ENCODE measurements at places on chromosomes 3 and 15.

DNA sequence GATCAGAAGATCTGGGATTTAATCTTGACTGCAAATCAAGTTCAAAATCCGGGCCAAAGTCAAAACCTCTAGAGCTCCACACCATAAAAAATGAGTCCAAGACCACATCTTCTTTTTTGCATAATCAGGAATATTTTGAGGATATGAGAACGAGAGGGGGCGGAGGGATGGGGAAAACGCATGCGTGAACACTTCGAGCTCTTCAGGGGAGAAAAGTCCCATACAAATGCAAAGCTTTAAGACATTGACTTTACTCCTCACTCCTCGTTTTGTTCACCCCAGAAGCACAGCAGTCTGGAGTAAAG, 68.2 kb downstream of the SUMF1 start:
- DNase-seq: no peak

DNA sequence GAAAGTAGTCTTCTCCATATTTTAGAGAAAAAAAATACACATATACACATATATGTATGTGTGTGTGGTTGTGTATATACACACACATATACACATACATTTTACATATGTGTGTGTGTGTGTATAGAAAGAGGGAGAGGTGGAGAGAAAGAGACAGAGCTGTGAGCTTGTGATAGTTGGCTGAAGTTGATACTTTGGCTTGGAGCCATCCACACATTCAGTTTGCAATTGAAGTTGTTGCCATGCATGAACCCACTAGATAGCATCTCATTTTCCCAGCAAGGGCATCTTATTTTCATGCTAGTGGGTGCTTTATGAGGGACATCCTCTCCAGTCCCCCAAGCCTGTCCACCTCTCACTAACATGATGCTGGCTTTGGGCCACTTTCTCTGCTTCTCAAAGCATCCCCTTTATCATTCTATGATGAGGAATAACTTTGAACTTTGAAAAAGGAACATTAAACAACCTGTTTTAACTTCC, 228.6 kb downstream of the ZNF621 start:
- no peak for DNase-seq

GRCh38 chr15:64001148-64001547, 45.1 kb downstream of the DAPK2 start:
- no peak for DNase-seq

DNA sequence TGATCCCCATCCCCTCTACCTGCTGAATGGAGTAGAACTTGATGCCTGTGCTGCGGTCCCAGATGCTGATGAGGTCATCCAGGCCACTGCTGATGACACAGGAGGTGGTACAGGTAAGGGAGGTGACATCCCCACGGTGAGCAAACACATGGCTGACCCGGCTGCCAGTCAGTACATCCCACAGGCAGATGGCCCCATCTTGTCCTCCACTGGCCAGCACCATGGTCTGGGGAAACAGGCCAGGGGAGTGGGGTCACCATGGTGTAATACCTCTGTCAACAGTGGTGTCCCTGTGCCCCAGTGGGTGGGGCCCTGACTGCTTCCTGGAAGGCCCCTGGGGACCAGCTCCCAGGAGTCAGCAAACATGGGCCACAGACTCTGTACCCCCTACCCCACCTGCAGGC, 33.3 kb downstream of the PTPN23 start:
- DNase-seq: no peak

DNA sequence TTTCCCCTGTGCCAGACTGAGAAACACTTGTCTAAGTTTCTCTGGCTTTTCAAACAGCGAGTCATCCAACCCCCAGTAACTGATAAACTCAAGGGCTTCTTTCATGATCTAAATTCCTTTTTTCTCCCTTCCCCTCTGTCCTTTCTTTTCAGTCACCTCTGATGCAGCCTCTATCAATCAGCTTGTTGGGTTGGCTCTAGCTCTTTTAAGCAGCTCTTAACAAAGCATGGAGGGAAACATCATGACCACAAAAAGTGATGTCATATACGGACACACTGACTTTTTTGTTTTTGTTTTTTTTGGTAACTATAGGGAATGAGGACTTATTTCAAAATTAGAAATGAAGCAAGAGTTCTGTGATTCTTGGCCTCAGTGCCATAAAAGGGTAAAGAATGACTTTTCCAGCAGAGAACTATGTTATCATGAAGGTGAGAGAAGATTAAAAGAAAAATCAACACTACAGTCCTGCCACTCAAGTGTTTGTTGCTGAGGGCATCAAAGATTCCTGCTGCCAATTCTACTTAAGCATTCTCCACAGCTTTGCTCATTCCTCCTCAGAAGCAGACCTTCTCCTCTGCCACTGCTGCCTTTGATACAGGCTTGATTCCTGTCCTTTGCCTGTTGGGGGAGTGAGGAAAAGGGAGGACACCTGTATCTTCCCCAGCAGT, 457.0 kb upstream of the ONECUT1 start:
- DNase-seq: no peak
